Fibroblast of gingiva (primary cell): ENCODE measurements at places on chromosomes 1 and 21.

GRCh38 chr1:187433598-187433997 lies 604.8 kb downstream of the PLA2G4A start:
- no peak for DNase-seq

GRCh38 chr1:219049501-219049900 lies 124.2 kb upstream of the LYPLAL1 start:
- peak; percentile 78 for DNase-seq

GRCh38 chr1:204979891-204980649 lies 62.9 kb upstream of the CNTN2 start:
- DNase-seq: no peak

- DNase-seq: no peak
Measured at GRCh38 chr1:23906731-23907130, 6.4 kb downstream of the CNR2 start.

DNA sequence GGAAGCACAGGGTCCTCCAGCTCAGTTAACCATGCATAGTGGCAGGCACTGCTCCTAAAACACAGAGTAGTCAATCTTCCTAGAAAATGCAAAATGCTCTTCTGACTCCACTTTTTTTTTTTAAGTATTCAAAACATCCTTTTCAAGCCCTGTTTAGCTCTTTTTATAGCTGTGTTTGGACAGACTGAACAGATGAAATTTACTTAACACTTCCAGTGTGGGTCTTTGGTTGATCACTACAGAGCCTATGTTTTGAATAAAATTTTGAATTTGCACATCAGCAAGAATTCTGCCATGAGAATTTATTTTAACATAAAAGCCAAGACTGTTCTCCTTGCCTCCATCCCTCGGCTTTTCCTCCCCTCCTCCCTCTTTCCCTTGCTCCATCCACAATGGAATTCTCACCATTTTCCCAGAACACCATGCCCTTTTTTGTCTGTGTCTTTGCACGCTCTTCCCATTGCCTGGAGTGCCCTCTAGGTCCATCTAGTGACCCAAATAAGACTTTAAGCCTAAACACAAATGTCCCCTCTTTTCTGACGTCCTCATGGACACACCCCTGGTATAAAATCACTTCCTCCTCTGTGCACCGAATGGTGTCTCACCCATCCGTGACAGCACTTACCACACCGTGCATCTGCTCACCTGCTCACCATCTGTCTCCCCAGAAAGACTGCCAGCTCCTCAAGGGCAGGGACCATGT lies 24.0 kb upstream of the CPT2 start:
- peak; percentile 48 for DNase-seq

DNA sequence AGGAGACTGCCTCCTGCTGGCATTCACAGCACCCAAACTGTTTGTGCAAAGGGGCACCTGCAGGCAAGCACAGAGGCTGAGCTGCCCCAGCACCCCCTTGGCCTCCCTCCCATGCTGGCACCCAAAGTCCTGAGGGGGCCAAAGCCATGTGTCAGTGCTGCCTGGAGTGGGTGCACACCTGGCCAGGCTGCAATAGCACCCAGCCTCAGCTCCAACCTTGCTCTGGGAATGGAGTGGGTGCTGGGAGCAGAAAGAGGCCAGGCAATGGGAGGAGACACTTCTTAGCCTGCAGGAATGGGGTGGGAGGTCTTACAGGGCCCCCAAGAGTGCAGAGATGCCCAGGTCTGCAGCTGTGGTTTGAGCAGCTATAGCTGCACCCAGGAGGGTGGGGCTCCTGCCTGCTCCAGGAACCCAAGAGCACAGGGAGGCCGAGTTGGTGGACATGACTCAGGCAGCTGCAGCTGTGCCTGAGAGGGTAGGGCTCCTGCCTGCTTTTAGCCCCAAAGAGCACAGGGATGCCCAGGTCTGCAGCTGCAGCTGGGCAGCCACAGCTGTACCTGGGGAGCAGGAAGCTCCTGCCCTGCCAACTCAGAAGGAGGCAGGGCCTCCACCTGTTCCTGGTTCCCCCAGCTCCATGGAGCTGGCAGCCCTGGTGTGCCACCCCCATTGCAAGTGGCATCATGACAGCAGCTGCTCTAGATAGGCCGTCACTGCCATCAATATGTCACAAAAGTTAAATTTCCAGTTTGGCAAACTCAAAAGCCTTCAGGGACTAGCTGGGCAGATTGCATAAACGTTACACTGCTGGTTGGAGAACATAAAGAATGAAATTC lies 5.3 kb upstream of the CHD1L start:
- DNase-seq: no peak

- DNase-seq: no peak
Measured at GRCh38 chr1:190477762-190478148, at the start of gene BRINP3. Gene BRINP3, minus strand, starts transcription at chr1:190477864.

GRCh38 chr1:77399250-77400086 lies 117.6 kb downstream of the AK5 start:
- DNase-seq: no peak

GRCh38 chr1:209370241-209370995 lies 213.1 kb upstream of the CAMK1G start:
- DNase-seq: no peak

DNA sequence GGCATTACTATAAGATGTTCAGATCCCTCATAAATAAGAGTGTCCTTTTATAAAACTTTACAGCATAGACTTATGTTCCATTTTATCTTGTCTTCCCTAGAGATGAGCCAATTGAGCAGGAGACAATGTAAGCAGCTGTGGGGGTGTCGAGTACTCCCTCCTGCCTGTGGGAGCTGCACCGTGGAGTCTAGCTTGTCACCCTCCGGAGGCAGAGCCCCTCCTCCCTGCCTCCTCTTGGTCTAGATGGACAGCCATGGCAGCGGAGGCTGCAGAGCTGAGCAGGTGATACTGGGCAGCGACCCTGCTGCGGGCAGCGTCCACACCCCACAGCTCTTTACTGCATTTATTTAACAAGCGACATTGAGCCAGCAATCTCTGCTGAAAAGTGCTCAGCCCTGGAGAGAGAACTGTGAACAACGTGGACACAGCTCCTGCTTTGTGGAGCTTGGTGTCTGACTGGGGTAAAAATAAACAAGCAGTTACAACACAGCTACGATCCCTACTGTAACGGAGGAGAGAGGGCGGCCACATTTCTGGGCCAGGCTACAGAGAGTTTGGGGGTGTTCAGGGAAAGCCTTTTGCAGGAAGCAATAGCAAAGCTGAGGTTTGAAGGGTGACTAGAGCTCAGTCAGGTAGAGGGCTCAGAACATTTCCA lies 12.8 kb upstream of the KIF21B start:
- no peak for DNase-seq

GRCh38 chr1:170623171-170623570 lies 40.8 kb upstream of the PRRX1 start:
- DNase-seq: peak; percentile 86

- DNase-seq: no peak
Measured at GRCh38 chr1:50343323-50343722, 79.9 kb downstream of the DMRTA2 start.

DNA sequence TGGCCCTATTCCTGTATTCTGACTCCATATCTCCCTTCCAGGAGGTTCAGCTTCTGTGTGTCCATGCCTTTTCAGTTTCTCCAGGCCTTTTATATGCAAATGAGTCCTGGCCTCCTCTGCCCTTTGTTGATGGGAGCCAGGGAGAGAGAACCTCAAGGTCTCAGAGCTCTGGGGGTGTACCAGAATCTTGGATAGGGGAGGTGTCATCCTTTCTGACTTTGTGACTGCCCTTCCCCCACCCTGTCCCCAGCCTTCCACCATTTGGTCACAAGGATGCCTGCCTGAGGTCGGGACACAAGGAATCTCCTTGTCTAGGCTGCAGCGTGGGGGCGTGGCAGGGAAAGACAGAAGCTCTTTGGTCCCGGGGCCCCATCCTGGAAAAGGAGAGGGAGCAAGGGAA lies 18.6 kb downstream of the LURAP1 start:
- DNase-seq: no peak

GRCh38 chr1:163538667-163539066 lies 216.9 kb downstream of the NUF2 start:
- DNase-seq: no peak

- DNase-seq: no peak
Measured at GRCh38 chr1:231050395-231050794, 10.3 kb upstream of the FAM89A start.

GRCh38 chr1:180930687-180931086 lies 18.0 kb downstream of the KIAA1614 start:
- DNase-seq: no peak

DNA sequence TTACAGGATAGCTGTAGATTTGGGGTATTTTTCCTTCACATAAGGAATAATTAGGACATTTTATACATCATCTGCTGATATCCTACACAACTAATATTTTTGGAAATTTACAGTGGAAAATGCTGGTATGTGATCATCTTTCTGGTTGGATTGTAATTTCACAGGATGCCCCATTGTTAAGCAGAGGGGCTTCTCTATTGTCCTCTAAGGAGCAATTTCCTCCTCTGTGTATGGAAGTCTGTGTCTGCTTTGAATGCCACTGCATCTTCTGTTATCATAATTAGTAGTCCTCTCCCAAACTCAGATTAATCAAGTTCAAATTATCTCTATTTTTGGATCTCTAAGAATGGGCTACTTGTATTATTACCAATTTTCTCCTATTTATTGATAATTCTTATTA lies 988.1 kb upstream of the B3GALT2 start:
- DNase-seq: no peak

DNA sequence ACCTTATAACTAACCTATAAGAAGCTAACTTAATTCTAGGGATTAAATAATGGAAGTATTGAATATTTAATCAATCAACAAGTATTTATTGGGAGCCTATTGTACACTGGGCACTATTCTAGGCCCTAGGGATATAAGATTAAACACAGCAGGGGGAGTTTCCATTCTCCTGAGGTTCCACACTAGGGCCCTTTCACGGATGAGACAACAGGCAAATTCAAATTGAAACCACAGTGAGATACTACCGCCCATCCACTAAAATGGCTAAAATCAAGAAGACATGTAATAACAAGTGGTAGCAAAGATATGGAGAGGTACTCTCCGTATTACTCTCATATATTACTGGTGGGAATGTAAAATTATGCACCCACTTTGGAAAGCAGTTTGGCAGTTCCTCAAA lies 674.4 kb downstream of the KIF26B start:
- DNase-seq: no peak

GRCh38 chr1:5975133-5975880 lies 16.9 kb downstream of the NPHP4 start:
- peak; percentile 64 for DNase-seq

DNA sequence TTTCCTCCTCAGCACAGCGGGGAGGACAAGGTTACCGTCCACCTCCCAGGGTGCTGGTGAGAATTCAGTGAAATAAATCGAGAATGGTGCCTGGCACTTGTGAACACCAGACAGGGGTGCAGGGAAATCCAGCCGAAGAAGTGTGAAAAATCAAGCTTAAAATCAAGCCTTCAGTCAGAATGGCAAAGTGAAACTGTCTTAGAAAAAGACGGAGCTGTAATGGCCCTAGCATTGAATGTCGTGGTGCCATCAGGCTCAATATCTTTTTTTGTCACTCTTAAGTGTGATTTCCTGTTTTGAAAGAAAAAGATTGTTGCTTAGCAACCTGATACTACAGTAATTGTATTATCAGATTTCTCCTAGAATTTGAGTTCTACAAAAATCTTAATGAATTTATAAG lies 22.1 kb downstream of the EDARADD start:
- no peak for DNase-seq

- DNase-seq: peak; percentile 52
Measured at GRCh38 chr1:153646672-153647345, 11.7 kb upstream of the SNAPIN start.

- DNase-seq: no peak
Measured at GRCh38 chr21:24097181-24097580, 1510.1 kb downstream of the MRPL39 start.

DNA sequence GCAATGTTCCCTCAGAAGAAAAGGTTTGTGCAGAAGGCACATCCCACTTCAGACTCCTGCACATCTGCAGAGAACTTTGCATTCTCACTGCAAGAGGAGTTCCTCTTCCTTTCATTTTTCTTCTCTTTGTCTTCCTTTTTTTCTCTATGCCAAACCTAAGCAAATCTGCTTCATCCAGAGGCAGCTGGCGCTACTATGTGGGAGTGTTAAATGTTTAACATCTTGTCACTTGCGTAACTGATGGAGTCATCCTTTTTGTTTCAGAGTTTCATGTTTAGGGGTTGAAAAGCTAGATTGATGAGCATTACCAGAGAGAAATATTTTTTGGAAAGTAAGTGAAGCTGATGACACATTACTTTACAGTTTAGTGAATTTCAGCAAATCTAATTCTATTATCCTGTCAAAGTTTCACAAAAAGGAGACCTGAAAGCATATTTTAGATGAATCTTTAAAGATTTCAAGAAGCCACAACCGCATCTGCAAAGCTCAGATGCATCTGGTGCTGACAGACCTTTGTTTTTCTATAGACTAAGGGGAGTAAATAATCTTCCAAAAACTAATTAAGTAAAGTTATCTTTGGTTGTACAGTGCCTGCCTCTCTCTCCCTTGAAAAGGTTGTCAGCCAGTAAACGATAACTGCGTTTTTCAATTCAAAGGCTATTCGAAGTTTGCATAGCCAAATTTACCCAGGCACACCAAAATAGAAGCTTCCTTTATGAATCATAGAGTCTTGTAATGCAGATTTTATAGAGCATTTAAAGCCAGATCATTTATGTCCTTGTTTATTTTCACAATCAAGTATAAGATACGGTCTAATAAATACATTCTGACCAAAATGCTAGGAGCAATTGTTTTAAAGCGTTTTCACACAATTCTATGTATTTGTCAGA lies 1.2 kb upstream of the LRRC53 start:
- DNase-seq: no peak

DNA sequence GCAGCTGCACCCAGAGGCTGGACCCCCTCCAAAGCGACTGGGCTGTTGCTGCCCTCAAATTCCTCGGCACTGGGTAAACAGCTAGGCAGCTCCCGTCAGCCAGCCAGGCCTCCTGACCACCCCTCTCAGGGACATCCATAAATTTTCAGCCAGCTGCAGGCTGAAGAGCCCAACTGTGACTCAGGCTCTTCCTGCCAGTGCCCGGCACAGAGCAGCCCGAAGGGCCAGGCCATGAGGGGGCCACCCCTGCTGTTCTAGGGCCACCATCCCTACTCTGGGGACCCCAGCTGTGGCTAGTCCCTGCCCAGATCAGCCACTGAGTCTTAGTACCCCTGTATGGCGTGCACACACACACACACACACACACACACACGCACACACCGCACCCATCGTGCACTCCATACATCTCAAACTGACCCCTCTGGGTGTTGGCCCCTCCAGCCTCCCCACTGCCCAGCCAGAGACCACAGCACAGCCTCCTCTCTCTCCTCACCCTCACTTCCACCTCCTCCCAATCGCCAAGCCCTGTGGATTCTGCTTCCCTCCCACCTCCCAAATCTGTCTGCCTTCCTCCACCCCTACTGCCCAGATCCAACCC lies 6.2 kb upstream of the LAPTM5 start:
- no peak for DNase-seq

GRCh38 chr1:84000954-84001495 lies 2.1 kb upstream of the TTLL7 start:
- DNase-seq: no peak

GRCh38 chr1:229908689-229909088 lies 158.3 kb upstream of the GALNT2 start:
- no peak for DNase-seq

- peak; percentile 42 for DNase-seq
Measured at GRCh38 chr21:34511181-34511580, 829 bp downstream of the KCNE1 start.
